ENCODE measurements at places on chromosomes 4 and X. TPM values are rescaled to one million over a fixed set of nuclear protein-coding genes. Genes with fewer than 3 reads are reported as not detected.

NUP62CL gene
- polyA plus RNA-seq, result 0.98 TPM

WDR17 gene
- polyA plus RNA-seq, result 0.72 TPM

CT45A5 gene
- polyA plus RNA-seq, result 0.31 TPM

GPAT3 gene
- polyA plus RNA-seq, result 18.5 TPM

HPGDS gene
- 5.8 TPM for polyA plus RNA-seq

SUPT20HL1 gene
- polyA plus RNA-seq, result not detected

SATL1 gene
- 0.43 TPM for polyA plus RNA-seq

ARMCX1 gene
- polyA plus RNA-seq, result 87.1 TPM

TMEM144 gene
- 3.3 TPM for polyA plus RNA-seq

MAGEA11 gene
- not detected for polyA plus RNA-seq

GRCh38 chr4:81565142-81565870 is 93.6 kb upstream of the RASGEF1B start:
- peak; percentile 73 for DNase-seq

DNA sequence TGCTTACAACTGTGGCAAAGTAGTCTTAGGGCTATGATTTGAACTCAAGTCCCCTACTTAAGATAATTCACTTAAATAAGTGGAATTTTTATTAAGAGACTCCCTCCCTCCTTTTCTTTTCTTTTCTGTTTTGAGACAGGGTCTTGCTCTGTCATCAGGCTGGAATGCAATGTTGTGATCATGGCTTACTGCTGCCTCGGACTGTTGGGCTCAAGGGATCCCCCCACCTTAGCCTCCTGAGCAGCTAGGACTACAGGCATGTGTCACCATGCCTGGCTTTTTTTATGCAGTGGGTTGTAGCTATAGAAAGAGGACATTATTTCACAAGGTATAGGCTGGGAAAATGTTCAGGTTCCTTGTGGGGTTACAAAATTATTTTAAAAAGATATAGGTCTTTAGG is 19.2 kb downstream of the DIAPH2 start:
- no peak for DNase-seq

DNA sequence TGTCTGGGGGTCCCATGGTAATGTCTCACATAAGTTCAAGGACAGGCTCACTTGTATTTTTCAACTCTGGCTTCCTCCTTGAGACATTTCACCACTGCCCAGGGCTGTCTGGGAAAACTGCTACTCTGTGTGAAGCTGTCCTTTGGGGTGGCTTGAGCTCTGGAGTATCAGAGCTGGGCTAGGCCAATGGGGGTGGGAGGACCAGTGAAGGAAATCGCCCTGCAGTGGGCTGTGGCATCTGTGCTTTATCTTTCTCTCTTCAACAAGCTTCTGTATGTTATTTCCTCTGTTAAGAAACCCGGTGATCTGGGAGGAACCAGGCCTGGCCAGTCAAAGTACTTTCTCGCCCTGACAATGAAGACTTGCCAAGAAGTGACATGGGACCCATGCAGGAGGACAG is 87.4 kb downstream of the SMIM20 start:
- DNase-seq, result no peak

DNA sequence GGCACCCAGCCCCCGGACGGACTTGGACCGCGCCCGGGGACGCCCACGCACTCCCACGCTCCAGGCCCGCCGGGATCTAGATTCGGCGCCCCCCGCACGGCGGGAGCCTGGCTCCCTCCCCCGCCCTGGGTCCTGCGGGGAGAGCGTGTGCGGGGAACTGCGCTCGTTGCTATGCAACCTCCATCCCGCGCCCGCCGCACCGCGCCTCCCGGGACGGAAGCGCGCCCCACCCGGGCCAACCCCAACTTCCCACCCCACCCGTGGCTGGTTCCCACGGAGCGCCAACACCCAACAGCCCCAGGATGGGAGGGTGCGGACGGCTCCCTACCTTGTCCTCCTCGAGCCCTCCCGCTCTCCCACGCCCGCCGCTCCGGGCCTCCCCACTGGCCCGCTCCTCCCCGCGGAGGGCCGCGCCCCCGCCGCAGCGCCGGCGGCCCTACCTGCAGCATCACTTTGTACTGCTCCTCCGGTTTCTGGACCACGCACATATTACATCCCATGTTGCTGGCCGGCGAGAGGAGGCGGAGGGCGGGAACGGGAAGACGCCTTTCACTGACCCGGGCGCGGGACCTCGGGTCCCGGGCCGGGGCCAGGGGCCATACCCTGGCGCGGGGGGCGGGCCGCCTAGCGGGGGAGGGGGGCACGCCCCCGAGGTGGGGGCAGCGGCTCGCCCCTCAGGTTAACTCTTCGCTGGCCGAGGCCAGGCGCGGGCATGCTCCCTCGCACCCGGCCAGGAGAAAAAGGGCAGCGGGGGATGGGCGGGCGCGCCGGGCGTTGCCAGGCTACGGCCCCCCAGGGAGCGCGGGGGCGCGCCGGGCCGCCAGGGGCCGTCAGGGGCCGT is at the start of gene PDZD4:
Gene PDZD4 (minus strand): TSS at position 746 of the 841 bp plus-strand sequence. CDS start 246 bp downstream, at position 500.
- no peak for DNase-seq

DNA sequence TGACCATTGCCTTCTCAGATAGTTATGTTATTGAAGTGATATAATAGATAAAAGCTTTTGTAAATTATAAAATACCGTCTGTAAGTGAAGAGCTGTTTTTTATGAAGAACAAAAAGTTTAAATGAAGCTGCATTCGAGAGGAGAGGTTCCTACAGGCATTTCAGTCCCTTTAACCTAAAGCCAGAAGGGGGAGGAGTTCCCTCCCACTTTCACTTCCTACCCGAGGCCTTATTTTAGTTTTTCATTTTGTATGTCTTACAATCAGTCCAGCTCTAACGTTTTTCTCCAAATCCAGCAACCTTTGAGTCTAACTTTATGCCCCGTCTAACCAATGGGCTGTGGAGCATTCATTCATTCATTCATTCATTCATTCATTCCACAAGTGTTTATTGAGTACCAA is 16.5 kb upstream of the SOX3 start:
- no peak for DNase-seq

- no peak for DNase-seq
These were observed 448.9 kb upstream of the AMOT start for GRCh38 chrX:113289503-113289902.

DNA sequence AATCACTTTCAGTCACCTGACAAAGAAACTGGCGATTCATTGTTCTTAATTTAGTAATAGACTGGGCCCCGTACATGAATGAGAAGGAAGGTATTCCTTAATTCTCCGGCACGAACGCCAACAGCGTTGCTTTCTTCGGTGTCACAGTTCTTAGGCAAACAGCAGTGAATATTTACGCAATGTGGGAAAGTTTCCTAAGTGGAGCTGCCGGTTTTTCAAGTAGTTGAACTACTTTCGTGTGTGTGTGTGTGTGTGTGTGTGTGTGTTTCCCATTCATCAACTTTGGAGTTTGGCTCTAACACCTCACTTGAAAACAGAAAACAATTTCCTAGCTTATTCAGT is 651 bp downstream of the NXT2 start:
- DNase-seq, result no peak

- DNase-seq, result no peak
These were observed 6.4 kb upstream of the PITX2 start for GRCh38 chr4:110629214-110629754.

DNA sequence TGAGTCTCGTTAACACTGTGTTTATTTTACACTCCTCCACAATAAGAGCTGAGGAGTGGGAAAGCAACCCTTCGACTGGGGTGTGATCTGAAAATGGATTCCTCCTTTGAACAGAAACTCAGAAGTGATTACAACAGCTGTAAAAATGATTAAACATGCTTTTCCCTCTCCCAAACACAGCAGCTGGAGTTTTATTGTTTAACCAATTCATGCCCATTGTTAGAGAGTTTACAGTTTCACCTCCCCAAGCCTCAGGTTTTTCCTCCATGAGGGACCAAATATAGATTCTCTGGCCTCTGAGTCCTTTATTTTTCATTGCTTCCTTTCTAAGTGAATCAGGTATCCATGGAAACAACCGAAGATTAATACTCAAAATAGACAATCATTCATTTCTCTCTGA is 263.0 kb upstream of the TAPT1 start:
- DNase-seq, result no peak

DNA sequence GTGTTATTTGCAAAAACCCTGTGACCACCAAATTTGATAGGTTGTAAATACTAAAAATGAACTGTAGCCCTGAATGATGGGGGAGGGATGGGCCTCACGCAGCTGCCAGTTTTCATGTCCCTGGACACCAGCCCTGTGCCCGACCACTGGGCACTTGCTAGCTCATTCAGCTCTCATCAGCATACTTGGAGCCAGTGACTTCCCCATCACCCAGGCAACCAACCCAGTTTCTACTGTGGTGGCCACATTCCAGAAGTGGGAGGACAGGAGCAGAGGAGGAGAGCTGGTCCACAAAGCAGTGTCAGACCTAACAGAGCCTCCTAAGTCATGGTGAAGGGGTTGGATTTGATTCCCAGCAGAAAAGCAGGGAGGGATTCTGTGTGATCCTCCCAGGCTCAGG is 128.2 kb downstream of the CPEB2 start:
- DNase-seq, result no peak

GRCh38 chr4:151048913-151049312 is 33.8 kb upstream of the LRBA start:
- no peak for DNase-seq

DNA sequence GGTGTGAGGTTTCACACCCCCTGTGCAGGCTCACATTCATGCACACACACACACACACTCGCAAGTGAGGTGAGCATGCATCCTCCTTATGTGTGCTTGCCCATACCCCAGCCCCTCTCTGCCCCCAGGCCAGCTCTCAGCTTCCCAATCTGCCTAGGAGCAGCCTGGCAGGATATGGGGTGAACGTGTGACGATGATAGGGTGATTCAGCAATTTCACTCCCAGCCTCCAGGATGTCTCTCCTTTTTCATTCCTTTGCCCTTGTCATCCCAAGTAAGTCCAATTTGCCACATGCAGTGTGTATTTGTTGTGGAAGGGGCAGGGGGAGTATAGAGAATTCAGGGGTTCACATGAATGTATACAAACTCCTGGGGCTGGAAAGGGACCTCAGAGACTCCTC is 7.2 kb downstream of the STARD8 start:
- DNase-seq, result no peak

DNA sequence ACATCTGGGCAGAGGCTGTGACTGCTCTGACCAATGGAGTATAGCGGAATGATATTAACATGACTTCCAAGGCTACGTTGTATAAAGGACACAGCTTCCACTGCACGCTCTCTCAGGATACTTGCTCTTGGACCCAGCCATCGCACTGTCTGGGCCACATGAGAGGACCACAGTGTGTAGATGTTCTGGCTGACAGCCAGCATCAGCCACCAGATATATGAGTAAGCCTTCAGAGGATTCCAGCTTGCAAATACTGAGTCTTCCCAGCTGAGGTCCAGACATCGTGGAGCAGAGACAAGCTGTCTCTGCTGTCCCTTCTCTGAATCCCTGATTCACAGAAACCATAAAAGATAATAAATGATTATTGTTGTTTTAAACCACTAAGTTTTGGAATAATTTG is 146.8 kb upstream of the USP9X start:
- no peak for DNase-seq

DNA sequence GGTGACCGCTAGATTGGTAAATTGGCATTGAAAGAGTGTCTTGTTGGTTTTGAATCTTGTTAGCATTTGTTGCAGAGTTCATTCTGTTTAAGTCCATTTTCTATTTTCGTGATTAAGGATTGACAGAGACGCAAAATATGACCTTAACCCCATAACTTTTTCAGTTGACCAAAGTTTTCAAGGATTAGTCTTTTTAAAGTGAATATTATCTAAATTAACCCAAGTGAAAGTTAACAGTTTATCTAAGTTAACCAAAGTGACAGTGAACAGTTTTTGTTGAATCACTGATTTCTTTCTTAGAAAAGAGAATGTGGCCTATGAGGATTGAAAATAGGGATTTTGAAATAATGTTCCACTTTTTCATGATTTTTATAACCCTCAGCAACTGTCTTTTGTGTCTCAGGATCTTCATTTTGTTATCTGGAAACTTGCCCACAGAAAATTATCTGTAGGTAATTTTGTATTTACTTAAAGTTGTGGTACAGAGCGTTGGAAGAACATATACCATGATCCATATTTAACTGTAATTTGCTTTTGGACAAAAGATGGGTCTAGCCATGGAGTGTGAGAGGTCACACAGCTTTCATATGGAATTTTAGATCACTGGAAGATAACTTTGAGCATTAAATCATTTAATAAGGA is 3.3 kb downstream of the CPEB2 start:
- no peak for DNase-seq

DNA sequence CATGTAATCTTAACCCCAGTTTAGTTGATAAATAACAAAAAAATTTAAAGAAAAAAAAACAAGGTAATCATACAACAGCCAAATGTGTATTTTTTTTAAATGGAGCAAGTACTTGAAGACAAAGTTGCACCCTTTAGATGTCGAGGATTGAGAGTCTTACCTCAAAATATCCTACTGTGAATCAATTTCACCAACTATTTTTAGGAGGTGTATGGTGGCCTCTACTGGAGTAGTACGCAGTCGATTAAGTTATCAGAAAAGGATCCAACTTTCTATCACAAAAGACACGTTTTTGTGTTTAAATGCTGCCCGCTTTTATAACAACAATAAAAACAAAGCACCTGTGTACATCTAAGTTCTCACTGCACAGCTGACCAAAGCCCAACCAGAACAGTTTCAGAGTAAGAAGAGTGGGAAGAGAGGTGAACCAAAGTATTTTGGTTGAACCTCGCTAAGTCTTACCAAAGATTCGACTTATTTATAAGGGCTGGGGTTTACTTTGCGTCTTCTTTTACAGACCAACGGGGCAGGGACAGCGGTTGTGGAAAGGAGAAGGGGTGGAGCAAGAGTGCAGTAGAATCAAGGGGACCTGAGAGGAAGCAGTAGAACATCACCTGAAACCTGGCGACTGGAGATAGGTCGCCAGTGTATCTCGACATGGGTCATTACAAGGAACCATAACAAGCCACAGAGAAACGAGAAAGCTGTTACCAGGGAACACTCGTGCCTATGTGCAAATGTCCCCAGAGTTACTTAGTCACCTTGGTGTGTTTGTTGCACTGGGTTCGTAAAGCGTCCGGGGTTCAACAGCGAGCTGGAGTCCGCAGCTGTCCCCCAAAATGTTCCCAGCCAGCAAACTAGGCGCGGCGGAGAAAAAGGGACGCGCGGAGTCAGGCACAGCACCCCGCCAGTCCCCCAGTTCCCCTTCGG is 1.1 kb downstream of the RPS6KA6 start:
- DNase-seq, result peak; percentile 17

GRCh38 chr4:174058846-174059245 is 224.6 kb downstream of the FBXO8 start:
- DNase-seq, result no peak

- peak; percentile 72 for DNase-seq
These were observed 57.6 kb downstream of the MAPK10 start for GRCh38 chr4:86302251-86302650.

GRCh38 chr4:69445388-69445787 is 50.3 kb downstream of the UGT2B4 start:
- no peak for DNase-seq

DNA sequence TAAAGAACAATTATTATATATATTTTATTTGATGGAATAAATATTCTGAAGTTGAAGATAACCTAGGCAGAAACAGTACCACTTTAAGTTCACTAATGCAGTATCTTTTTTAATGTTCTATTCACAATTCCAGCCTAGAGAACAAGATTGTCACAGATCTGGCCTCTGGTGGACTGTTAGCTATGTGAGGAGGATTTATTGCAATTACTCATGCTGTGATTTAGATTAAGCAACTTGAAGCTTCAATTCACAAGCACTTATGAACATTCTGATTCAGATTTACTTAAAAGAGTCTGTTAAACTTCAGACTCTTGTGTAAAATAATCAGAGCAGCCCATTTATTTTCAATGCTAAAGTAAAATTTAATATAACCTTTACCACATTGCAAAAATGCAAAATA is 1489.8 kb downstream of the STIM2 start:
- no peak for DNase-seq
